Ecto neural progenitor cell (in vitro differentiated cells): ENCODE measurements at places on chromosomes 16 and 17.

DNA sequence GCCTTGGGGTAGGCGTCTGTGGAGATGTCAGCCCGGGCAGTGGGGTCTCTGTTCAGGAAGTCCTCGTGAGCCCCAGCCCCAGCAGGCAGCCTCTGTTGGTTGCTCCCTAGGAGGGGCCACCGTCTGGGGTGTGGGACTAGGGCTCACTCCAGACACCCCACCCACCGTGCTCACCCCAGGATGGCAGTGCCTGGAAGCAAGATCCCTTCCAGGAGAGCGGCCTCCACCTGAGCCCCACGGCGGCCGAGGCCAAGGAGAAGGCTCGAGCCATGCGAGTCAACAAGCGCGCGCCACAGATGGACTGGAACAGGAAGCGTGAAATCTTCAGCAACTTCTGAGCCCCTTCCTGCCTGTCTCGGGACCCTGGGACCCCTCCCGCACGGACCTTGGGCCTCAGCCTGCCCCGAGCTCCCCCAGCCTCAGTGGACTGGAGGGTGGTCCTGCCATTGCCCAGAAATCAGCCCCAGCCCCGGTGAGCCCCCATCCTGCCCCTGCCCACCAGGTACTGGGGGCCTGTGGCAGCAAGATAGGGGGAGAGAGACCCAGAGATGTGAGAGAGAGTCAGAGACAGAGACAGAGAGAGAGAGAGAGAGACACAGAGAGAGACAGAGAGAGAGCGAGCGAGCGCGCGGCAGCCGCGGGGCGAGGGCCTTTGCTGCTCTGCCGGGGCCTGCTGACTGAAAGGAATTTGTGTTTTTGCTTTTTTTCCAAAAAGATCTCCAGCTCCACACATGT lies 9.8 kb downstream of the NTHL1 start:
- no peak for DNase-seq

DNA sequence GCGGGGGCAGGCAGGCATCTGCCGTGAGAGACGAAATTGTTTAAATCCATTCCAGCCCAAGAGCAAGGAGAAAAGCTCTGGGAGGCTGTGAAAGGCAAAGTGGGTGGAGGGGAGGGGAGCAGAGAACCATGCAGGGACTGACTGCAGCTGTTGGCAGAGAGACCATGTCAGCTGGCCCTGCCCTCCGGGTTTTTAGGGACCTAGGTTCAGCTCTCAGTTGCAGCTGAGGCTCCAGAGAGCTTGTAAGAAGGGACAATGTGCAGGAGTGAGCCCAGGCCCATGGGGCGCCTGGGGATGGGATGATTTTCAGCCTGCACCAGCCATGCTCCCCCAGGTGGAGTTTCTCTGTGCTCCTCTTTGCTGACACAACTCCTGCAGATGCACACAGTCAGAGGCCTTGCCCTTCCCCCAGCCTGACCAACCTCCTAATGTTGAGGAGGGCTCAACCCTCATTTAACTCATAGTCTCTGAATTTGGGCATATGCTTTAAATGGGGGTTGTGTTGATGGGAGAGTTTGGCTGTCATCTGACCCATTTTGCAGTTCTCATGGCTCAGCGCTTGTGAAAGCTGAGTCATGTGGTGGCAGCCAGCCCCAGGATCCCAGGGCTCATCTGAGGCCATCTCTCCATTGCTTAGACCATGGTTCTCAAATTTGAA lies 70.9 kb downstream of the PLXDC1 start:
- DNase-seq: peak; percentile 65

DNA sequence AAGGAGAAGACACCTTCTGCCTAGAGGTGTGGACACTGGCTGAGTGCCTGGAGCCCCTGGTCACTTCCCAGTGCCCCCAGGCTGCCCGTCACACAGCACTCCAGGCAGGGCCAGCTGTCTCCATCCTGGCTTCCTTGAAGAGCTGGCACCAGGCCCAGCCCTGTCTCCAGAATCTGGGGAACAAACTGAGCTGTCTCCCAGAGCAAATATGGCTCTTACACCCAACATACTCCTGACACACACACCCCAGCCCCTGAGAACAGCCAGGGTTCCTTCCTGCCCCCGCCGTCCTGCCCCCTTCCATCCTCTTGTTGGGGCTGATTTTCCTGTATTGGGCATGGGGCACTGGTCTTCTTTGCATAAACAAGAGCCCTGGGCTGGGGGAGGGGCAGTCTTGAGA lies 9.1 kb downstream of the NHERF1 start:
- DNase-seq: no peak

GRCh38 chr16:990516-991291 lies 9.1 kb downstream of the SOX8 start:
- DNase-seq: no peak

- peak; percentile 92 for DNase-seq
Measured at GRCh38 chr17:57868007-57868909, 18.4 kb upstream of the MRPS23 start.

- no peak for DNase-seq
Measured at GRCh38 chr17:32741381-32741780, 135.5 kb downstream of the MYO1D start.
